ENCODE measurements at places on chromosomes 4 and X. TPM values are rescaled to one million over a fixed set of nuclear protein-coding genes. Genes with fewer than 3 reads are reported as not detected.

The TRIM61 gene
- total RNA-seq: 1.4 TPM

The MAGEB3 gene
- not detected for total RNA-seq

The SMIM31 gene
- not detected for total RNA-seq

The DMP1 gene
- total RNA-seq: not detected

The MAGEA1 gene
- total RNA-seq: not detected

The RXFP1 gene
- total RNA-seq: not detected

The ADRA2C gene
- total RNA-seq: not detected

The DCHS2 gene
- total RNA-seq: 0.14 TPM

The MAGEE1 gene
- 11.0 TPM for total RNA-seq

The RGN gene
- not detected for total RNA-seq

The SLBP gene
- total RNA-seq: 41.8 TPM

The NPY1R gene
- total RNA-seq: not detected

All from CD4-positive, alpha-beta memory T cell (primary cell).